ENCODE measurements at places on chromosomes 5 and 9.

GRCh38 chr5:161547406-161547737 is 847 bp upstream of the GABRB2 start:
- no peaks in the 10 kb centered on the region for H3K36me3 ChIP-seq
- no peak overlapping the region for H3K27ac ChIP-seq
- H3K4me3 ChIP-seq: no peak overlapping the region
- no peaks in the 10 kb centered on the region for H3K4me1 ChIP-seq
- H3K27me3 ChIP-seq: no peaks in the 10 kb centered on the region

DNA sequence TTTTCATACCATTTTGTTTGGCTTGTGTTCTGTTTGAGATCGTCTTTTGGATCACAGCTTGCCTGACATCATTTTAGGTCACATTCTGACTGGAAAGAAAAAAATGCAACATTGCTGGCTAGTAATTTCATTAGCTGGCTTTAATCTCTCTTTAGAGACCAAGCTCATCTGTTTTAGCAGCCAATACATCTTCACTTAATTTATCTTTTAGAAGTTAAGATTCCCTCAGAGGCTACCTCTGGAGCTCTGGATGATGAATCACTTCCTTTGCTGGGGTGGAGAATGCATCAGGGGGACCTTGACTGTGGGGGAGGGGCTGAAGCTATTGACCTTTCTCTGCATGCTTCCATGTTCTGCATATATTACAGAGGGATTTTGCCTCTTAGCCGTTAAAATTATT is 181.5 kb upstream of the OTULINL start:
- peaks cover 10% of the 10 kb centered on the region for H3K4me1 ChIP-seq
- H3K36me3 ChIP-seq: peaks cover 30% of the 10 kb centered on the region
- no peak overlapping the region for H3K4me3 ChIP-seq
- DNase-seq: no peak

- no peak overlapping the region for H3K27ac ChIP-seq
- DNase-seq: no peak
- no peaks in the 10 kb centered on the region for H3K36me3 ChIP-seq
- no peaks in the 10 kb centered on the region for H3K27me3 ChIP-seq
These were observed 257.0 kb upstream of the PRR16 start for GRCh38 chr5:120207129-120207528.

GRCh38 chr9:89400403-89401116 is 82.3 kb downstream of the SECISBP2 start:
- H3K4me1 ChIP-seq: no peaks in the 10 kb centered on the region
- H3K27me3 ChIP-seq: no peaks in the 10 kb centered on the region
- H3K36me3 ChIP-seq: no peaks in the 10 kb centered on the region
- H3K4me3 ChIP-seq: no peak overlapping the region

DNA sequence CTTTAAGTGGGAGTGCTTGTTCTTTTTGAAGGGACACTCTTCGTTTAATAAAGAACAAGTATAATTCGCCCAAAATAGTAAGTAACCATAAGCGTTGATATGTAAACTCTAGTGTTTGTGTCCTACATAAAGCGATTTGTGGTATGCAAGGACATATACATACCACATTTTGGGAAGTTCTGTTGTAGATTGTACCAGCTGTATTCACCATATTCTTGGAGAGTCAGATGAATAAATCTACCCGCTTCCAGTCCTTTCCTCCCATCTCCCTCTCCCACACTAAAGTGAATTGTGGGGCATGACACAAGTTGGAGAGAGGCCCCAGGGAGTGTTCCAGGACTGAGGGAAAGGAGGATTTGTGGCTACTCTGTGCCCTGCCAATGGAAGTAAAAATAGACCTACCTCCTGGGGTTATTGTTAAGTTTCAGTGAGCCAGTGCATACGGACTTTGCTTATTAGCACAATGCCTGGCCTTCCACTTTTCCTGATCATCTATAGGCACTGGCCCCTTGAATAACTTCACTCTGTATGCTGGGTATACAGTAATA is 40.6 kb downstream of the ARHGAP26 start:
- no peaks in the 10 kb centered on the region for H3K36me3 ChIP-seq
- peaks cover 16% of the 10 kb centered on the region for H3K4me1 ChIP-seq
- no peak overlapping the region for H3K4me3 ChIP-seq
